ENCODE measurements at places on chromosomes 12 and 14.

GRCh38 chr12:106681210-106681609 lies 93.3 kb upstream of the RIC8B start:
- no peak for DNase-seq

DNA sequence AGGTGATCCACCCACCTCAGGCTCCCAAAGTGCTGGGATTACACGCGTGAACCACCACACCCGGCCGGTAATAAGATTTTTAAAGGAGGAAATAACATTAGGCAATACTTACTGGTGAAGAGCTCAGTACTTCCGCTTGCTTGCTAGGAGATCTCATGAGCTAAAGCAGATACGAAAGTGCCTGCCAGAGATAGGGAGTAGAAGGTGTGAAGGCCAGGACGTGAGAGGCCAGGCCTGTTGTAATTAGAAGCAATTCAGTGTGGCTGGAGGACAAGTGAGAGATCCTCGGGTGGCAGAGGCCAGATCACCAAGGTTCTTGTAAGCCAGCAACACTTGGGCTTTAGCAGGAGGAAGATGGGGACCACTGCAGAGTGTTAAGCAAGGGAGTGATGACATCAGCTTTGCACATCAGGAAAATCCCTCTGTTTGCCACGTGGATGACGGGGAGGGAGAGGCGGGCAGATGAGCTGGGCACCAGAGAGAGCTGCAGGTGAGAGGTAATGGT lies 7.6 kb downstream of the TECPR2 start:
- DNase-seq, result no peak

GRCh38 chr14:96797582-96798349 lies 584 bp downstream of the VRK1 start:
- peak; percentile 0 for DNase-seq

- DNase-seq, result no peak
Observed at GRCh38 chr12:77723308-77723707, 107.4 kb upstream of the NAV3 start.
